ENCODE measurements at places on chromosomes 7 and 10.
A peak's percentile ranks its signal among the peaks of the same experiment; 100 is the strongest.

GRCh38 chr7:6227294-6227846 is 45.1 kb downstream of the CYTH3 start:
- DNase-seq: peak; percentile 74

GRCh38 chr7:66110856-66111255 is 3.8 kb upstream of the CRCP start:
- DNase-seq: no peak

DNA sequence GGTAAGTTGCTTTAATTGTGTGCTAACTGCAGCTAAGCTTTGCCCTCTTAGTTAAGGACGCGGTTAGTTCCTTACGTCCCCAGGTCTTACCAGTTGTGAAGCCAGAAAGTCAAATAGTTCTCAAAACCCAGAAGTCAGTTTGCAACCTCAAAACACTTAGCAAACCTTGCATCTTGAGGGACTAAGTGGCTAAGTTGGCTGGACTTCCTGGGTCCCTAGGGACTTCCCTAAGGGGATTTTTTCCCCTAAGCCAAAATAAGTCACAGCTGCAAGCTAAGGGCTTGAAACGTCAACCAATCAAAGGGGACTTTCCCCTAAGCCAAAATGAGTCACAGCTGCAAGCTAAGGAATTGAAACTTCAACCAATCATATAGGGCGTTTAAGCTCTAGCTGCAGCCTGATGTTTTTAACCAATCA is 36.2 kb upstream of the HECW1 start:
- no peak for DNase-seq

DNA sequence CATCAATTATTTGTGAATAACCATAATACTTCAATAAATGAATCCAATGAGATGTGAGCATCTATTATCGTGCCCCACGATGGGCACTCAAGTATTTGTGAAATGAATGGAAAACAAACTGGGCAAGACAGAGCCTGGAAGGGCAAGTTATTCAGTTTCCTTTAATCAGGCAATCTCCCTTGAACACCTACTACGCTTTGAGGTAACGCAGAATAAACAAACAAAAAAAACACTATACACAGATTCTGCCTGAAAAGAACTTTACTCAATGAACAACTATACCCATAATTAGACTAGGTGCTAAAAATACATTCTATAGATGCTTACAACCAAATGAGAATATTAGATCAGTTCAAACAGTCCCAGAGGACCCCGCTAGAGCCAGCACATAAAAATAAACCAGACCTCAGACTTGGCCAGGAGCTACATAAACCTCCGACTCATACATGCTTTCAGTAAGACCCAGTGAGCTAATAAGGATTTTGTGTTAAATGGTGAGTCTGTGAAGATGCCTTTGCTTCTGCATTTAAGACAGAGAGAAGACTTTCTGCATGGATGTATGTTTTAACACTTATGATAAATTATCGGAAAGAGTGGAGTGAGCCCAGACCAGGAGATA is 121.3 kb downstream of the MPP7 start:
- no peak for DNase-seq

DNA sequence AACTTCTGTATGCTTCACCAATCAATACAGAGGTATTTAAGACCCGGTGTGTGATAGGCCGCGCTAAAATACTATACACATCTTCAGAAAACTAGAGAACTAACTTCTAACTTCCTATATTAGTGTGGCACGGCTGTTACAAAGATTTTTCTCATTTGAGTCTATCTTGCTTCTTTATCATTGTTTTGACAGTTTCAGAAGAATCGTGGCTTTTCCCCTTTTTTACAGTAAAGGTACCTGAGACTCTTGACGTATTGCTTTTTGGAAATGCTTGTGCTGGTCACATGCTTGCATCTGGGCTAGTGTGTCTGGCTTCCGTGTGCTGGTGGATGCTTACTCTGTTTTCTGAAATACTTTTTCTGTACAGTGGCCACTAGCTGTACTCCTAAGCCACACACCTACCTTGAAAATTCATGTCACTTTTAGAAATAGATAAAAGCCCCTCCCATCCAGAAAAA is 12.7 kb downstream of the IKZF1 start:
- no peak for DNase-seq

DNA sequence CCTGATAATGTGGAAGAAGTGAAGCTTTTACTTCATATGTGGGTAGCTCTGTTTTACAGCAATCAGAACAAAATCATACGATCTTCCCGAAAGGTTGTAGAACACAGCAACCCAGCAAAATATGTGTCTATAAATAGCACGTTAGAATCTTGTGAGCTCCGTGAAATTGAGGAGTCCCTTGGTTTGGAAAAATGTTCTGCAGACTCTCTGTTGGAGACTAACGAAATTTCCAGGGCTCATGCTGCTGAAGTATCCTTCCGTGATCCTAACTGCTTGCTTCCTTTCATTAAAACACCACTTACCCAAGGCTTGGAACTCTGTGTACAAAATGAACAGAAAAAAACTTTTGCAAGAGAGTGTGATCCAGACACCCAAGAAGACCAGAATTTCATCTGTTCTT is 57.5 kb downstream of the TASOR2 start:
- no peak for DNase-seq

DNA sequence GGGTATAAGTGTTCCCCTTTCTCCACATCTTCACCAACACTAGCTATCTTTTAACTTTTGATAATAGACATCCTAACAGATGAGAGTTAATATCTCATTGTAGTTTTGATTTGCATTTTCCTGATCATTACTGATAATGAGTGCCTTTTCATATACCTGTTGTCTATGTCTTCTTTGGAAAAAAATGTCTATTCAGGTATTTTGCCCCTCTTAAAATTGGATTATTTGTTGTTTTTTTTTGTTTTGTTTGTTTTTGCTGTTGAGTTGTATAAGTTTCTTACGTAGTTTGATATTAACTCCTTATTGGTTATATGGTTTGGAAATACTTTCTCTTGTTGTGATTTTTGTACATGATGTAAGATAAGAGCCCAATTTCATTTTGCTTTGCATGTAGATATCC is 214.7 kb downstream of the MALRD1 start:
- no peak for DNase-seq

- DNase-seq: peak; percentile 78
Observed at GRCh38 chr10:72335394-72336258, 19.1 kb downstream of the DNAJB12 start.

- DNase-seq: no peak
Observed at GRCh38 chr7:2710286-2710655, 22.3 kb downstream of the AMZ1 start.

DNA sequence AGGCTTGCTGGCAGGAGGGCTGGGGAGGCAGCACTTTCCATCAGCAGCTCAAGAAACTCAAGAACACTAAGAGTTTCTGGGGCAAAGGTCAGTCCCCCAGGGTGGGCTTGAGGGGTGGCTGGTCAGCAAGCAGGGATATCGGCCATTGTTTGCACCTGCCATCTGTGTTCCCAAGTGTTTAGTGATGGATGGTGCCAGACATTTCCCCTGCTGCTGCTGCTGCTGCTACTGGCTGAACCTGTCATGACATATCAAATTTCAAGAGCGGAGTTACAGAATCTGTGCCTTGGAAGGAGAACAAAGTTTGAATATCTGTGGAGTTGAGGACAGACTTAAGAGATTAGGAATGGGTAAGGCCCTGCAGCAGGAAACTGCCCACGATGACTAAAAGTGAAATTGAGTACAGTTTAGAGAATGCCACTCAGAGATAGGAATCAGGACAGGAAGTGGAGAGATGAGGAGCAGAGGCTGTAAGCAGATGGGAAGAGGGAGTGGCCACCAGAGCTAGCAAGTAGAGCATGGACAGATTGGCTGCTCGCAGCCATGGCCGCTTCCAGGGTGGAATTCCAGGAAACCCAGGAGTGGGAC is 39.2 kb upstream of the PPP1R3C start:
- no peak for DNase-seq

DNA sequence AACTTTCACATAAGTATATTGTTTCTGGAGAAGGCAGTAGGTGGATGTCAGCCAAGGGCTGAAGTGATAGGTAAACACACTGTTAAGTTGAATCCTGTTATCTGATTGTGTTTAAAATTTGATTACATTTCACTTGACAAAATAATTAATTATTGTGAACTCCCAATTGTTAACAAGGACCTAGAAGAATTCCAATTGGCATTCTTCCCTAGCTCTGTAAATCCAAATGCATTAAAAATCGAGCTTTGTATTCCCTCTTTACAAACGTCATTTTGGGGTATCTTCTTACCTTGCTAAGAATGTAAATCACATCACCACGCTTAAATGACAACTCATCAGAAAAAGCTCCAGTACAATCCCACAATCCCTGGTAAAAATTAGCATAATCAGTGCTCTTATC is 179.9 kb downstream of the SKAP2 start:
- DNase-seq: no peak

DNA sequence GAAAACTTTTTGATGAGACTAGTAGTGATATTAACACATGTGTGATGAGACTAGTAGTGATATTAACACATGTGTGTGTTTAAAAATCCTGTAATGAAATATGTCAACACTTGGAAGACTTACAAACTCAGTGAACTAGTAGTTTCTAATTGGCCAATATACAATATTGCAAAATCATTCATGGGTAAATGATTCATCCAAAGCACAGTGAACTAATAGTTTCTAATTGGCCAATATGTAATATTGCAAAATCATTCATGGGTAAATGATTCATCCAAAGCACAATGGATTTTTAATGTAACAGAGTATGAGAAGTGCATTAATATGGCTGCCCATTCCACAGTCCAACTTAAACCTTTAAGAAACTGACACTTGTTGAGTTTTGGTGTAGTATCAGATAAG is 77.8 kb downstream of the ATAD1 start:
- DNase-seq: no peak

GRCh38 chr7:107846324-107846723 is 43.3 kb upstream of the SLC26A3 start:
- DNase-seq: no peak

- no peak for DNase-seq
Observed at GRCh38 chr7:106915873-106916272, 50.8 kb downstream of the PIK3CG start.

DNA sequence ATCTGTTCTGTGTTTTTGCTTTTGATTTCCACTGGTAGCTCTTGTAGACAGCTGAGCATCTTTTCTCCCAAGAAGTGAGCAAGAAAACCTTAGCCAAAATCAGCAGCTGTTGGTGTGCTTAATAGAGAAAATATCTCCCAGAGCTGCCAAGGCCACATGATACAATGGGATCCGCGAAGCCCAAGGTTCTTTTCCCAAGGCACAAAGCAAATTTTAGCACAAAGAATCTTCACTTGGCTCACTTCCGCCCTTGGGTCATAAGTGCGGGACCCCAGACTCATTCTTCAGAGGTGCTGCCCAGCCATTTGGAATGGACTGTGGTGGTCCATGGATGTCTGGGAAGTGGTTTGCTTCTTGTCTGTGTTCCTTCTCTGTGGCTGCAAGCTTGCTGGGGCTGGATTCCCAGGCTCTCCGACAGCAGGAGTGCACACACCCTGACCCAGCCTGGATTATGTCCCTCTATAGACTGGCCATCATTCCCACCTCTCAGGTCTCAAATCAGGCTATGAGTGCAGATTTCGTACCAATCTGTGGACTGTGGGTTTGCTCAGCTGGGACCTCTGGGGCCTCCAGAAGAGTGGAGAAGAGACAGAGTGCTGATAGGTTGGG is 93.0 kb upstream of the TMEM72 start:
- DNase-seq: peak; percentile 69
